A549 treated with Mapracorat at 1 μM for 4 hours (cell line): ENCODE measurements at places on chromosomes 11 and 22. TPM values are rescaled to one million over a fixed set of nuclear protein-coding genes. Genes with fewer than 3 reads are reported as not detected.

MB gene
- 5.6 to 8.5 TPM (median 7.5 TPM) in 5 replicates for total RNA-seq

MPZL2 gene
- total RNA-seq: 0.09 to 0.11 TPM in 2 of 5 replicates, not detected in the others

ZDHHC24 gene
- 6.2 to 14.4 TPM (median 13.6 TPM) in 5 replicates for total RNA-seq

DCHS1 gene
- total RNA-seq: 0.06 to 0.12 TPM (median 0.10 TPM) in 5 replicates

MMP1 gene
- 0.42 to 1.1 TPM (median 0.79 TPM) in 5 replicates for total RNA-seq

ARHGAP32 gene
- total RNA-seq: 2.8 to 5.1 TPM (median 4.0 TPM) in 5 replicates

B3GAT1 gene
- not detected in 5 replicates for total RNA-seq

MS4A4A gene
- total RNA-seq: not detected in 5 replicates

SEPTIN3 gene
- total RNA-seq: 1.0 to 1.4 TPM (median 1.2 TPM) in 5 replicates

CBLIF gene
- not detected in 5 replicates for total RNA-seq

SLC6A5 gene
- total RNA-seq: not detected in 5 replicates

CCDC116 gene
- 0.06 to 0.13 TPM (median 0.06 TPM) in 3 of 5 replicates, not detected in the others for total RNA-seq

ELFN2 gene
- total RNA-seq: 3.9 to 7.0 TPM (median 6.4 TPM) in 5 replicates

SDHD gene
- total RNA-seq: 65.5 to 77.6 TPM (median 68.5 TPM) in 5 replicates

DBX1 gene
- total RNA-seq: not detected in 5 replicates

OR2AG1 gene
- total RNA-seq: not detected in 5 replicates

NPAS4 gene
- not detected in 5 replicates for total RNA-seq

GAB4 gene
- total RNA-seq: not detected in 5 replicates

FZD4 gene
- total RNA-seq: 0.99 to 1.3 TPM (median 1.2 TPM) in 5 replicates

RFPL2 gene
- total RNA-seq: 0.15 to 0.26 TPM (median 0.18 TPM) in 4 of 5 replicates, not detected in the other

DEUP1 gene
- not detected in 5 replicates for total RNA-seq

SLC22A6 gene
- total RNA-seq: not detected in 5 replicates

CD3G gene
- total RNA-seq: not detected in 5 replicates

APOA1 gene
- 0.23 to 0.40 TPM in 2 of 5 replicates, not detected in the others for total RNA-seq

IGSF22 gene
- not detected in 5 replicates for total RNA-seq

IL10RA gene
- total RNA-seq: 0.06 to 0.21 TPM (median 0.06 TPM) in 3 of 5 replicates, not detected in the others

TMEM134 gene
- total RNA-seq: 50.3 to 69.2 TPM (median 65.5 TPM) in 5 replicates

ACTN3 gene
- not detected in 5 replicates for total RNA-seq

C11orf42 gene
- not detected in 5 replicates for total RNA-seq

OR5P2 gene
- total RNA-seq: not detected in 5 replicates

MMP8 gene
- total RNA-seq: not detected in 5 replicates

MIOX gene
- 0.11 TPM in 1 of 5 replicates, not detected in the others for total RNA-seq

SERPINH1 gene
- total RNA-seq: 65.1 to 94.8 TPM (median 90.6 TPM) in 5 replicates

PSMC3 gene
- total RNA-seq: 189 to 259 TPM (median 197 TPM) in 5 replicates
